COLO829 (cell line): ENCODE measurements at places on chromosomes 16 and 17.

DNA sequence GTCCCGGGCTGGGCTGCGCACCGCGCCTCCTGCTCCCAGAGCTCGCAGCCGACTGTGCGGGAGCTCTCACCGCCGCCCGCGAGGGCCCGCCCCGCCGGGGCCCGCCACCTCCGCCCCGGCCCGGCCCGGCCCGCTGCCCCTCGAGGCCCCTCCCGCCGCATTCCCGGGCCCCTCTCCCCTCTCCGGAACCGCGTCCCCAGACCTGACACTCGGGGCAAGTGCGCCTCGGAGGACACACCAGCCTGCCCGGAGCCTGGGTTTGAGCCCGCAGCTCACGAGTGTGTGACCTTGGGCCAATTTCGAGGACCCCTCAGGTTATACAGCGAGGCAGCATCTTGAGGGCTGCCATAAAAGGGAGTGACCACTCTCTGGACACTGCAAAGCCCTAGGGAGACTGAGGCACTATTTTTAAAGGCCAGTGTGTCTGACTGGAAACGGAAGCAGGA is 2.0 kb upstream of the GRIN2C start:
- DNase-seq: no peak

- peak; percentile 70 for DNase-seq
These were observed 587 bp upstream of the CDK5R1 start for GRCh38 chr17:32486111-32486700.

- DNase-seq: no peak
These were observed 167.0 kb downstream of the UTP18 start for GRCh38 chr17:51427323-51427811.

- peak; percentile 85 for DNase-seq
These were observed 37.6 kb upstream of the DHRS7B start for GRCh38 chr17:21089145-21089544.
